ENCODE measurements at places on chromosomes 11 and 22.

DNA sequence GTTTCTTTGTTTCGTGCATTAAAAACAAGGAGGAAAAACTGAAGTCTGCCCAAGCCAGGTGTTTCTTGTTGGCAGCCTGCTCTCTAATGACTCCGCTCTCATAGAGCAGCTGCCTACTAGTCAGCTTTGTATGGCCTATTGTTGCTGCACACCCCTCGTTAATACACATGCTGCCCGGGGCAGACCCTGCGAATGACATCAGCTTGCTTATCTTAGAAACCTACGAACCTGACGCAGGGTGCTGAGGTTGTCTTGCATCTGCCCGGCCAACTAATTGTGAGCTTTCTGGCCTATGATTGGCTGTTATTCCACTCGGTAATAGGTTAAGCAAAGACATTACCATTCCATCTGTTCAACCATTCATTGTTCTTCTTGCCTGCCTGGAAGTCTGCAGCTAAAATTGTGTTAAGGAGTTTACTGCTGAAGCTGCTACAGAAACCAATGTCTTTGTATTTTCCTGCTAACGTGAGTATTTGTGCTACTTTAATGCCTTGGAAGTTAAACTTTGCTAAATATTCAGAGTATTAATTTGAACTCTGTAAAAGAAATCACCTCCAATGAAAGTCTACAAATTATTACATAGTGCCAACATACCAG is 37.5 kb downstream of the ZC3H12C start:
- DNase-seq = no peak

DNA sequence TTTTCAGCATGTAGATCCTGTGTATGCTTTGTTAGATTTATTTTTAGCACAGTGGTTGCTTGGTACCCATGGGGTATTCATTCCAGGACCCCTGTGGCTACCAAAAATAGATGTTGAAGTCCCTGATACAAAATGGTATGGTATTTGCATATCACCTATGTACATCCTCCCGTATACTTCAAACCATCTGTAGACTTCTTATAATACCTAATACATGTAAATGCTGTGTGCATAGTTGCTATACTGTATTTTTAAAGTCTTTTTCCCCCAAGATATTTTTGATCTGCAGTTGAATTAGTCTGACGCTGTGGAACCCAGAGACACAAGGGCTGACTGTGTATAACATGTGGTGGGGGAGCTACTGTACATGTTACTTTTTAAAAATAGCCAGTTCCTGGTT is 101.1 kb downstream of the ATXN10 start:
- DNase-seq = no peak

DNA sequence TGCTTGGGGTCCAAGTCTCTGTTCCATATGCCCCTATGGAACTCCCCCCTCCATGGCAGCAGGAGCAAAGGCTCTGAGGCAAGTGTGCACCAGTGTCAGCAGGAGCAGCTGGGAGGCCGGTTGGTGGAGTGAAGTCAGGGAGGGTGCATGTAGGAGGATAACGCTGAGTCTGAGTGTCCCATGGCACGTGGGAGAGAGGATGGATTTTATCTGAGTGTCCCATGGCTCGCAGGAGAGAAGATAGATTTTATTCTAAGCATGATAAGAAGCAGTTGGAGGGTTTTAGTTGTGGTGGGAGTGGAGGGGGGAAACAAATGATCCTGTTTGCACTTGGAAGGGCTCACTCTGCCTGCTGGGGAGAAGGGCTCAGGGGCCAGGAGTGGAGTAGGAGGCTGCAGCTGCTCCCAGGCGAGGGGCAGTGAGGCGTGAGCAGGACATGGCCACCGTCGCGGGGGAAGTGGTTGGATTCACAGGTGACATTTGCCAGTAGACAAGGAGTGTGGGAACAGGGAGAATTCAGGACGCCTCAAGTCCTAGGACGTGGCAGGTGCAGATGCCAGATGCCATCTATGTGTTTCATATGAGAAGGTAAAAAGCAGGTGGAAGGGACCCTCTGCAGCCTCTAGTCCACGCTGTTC is 33.6 kb upstream of the PARVG start:
- DNase-seq = no peak

GRCh38 chr22:25953276-25953675 is 211.3 kb downstream of the MYO18B start:
- DNase-seq = no peak

DNA sequence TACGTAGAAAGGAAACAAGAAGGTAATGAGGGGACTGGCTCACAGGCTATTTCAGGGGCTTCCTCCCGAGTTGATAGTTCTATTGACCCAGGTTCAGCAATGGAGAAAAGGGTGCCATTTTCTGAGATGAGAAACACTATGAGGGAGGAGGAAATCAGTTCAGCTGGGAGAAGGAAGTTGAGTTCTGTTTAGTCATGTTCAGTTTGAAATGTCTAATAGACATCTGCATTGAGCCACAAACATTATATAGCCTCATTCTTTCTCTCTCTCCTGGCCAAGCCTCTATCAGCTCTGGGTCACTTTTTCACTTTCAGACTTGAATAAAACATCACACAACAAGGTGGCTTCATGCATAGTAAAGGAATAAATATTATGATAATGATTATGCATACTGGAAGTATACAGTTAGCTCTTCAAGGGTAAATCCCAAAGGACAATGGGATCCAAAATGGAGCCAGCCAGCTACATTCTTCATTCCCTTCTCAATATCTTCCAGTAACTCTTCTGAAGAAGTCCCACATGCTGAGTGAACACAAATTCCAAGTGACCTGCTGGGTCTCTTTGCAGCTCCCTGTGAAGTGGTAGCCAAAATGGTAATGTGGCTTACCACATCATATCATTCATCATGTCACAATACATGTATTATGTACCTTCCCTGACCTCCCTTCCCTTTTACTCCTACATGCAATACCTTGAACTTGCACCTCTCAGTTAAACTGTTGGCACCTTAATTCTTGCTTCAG is 80.9 kb upstream of the CD44 start:
- DNase-seq = no peak

- DNase-seq = no peak
Measured at GRCh38 chr22:21734540-21735199, 924 bp downstream of the YPEL1 start.

DNA sequence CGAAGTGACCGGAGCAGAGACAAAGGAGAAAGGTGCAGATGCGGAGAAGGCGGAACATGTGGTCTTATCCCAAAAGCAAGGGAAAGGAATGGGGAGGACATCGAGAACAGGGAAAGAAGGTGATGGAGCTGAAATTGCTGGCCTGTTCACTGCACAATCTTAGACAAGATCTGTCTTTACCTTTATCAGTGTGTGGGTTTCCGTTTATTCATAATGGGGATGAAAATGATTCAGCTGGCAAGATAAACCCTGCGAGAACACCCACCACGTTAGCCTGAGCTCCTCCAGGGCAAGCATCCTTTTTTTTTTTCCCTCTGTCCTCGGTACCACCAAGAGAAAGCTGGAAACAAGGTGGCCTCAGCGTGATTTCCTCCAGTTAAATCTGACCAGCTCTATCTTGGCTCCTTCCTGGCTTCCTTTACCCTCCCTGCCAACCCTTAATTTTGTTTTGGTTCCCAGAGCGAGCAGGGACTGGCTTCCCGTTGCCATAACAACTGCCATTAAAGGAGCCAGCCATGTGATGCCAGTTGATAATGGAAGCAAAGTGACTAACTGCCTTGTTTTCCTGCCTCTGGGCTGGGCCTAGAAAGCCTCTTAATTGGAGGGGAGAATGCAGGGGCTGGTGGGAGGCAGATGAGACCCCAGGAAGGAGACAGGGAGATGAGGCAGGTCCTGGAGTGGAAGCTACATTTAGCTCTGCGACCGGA is 4.2 kb downstream of the SGSM1 start:
- no peak for DNase-seq

DNA sequence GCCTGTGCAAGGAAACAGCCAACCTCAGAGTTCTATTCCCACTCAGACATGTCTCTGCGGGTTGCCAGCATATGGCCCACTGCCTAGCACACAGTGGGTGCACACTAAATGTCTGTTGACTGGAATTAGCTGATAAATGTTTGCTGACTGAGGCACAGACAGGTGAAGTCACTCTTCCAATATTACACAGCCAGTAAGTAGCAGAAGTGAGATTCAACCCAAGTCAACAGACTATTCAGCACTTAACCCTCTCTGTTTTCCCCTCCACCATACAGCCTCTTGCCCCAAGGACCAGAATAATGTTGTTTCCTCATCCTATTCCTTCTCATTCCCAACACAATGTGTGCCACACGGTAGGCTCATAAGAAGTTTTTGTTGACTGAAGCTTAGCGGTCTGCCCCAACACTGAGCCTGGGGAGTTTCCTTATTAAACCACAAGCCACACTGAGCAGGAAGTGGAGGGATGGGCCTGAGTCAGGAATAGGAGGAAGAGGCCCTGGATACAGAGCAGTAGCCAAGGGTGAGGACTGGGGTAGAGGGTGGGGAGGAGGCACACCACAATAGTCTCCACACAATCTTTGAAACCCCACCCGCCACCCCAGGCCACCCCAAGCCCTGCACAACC is 15.7 kb upstream of the IL10RA start:
- no peak for DNase-seq

DNA sequence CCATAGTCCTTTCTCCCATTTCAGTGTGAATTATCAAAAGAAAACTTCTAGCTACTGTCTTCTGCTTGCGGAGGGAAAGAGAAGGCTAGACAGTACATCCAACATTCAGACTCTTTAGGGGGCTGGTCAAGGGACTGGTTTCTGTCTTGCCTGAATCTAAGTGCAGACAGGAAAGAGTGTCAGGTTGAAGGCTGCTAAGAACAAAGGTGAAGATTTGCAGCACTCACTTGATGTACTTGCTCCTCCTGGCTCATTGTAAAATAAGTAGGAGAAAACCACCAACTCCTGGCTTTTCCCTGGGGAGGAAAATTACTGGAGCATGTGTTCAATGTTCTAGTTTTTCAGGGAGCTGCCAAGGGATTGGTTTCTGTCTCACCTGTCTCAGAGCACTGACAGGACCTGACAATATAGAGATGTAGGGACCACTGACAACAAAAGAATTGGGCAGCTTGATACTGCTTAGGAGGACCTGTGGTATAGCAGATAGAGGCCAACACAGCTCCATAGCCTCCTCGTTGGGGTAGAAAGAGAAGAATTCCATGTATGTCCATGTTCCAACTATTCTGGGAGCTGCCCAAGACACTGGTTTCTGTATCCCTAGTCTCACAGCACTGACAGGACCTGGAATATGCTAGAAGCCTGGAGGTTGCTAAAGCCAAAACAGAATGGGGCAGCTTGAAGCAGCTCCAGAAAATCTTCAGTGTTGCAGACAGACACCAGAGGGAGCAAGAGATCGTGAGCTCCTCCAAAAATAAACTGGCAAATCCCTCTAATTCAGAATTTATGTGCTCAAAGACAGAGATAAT is 39.7 kb upstream of the MMP12 start:
- no peak for DNase-seq

DNA sequence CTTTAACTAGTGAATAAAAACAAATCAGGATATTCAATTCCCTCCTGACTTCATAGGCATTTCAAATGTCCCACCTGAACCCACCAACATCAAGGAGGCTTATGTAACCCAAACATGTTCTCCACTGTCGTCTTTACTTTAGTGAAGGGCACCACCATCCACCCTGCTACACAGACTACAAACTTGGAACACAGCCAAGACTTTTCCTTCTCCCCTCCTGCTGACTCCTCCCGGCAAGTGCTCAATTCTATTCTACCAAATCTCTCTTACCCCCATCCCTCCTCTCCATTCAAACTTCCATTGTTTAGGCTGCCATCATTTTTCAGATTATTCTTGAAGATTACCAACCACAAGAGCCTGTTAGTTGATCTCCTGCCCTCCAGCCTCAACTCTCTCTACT is 24.3 kb downstream of the SAAL1 start:
- DNase-seq = no peak

GRCh38 chr22:50604256-50605001 is 3.8 kb downstream of the MAPK8IP2 start:
- no peak for DNase-seq
